ENCODE measurements at places on chromosomes 7 and 10.

- DNase-seq = no peak
Measured at GRCh38 chr7:139931190-139931934, 102.3 kb downstream of the TBXAS1 start.

DNA sequence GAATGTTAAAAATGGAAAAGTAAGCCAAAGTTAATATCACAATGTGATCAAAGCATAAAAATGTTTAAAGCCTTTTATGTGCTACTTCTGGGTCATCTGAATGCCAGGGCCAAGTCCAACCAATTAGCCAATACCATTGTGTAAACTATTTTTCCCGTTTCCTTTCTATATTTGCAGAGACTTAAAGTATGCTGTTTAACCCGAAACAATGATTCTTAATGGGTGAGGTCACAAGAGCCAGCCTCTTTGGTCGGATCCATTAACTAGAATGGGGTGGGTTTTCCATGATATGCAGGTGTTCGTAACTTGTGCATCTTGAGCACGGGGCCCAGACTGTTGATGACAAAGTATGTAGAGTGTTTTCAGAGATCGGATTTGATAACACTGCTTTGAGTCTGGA, 111.3 kb upstream of the IGFBP3 start:
- DNase-seq = no peak

DNA sequence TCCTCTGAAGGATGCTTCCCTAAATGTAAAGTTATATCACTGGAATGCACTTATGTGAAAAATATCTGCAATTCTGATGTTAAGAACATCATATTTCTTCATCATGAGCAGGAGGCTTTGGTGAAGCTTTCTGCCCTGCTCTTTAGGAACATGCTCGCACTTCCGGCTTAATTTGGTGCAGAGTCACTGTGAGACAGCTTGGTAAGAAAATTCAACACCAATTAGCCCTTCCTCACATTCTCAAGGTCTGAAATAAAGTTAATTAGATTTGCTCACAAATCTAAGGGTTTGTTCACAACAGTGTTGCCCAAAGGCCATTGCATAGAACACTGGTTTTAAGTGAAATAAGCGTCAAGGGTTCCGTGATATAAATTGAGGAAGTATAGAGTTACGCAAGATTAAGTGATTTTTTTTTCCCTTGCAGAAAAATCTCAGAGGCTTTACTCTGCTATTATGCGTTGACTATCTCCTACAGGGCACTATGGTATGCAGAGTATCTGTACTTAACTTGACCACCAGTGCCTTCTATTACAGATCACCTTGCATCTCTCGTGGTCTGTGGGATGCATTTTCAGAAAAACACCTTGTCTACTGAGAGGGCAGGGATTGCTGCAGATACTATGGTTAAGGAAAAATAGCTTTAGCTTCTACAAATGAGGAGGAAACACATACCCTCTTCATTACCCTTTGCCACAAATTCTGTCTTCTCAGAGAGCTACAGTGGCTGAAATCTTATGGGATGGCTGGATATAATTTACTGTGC, 953.9 kb downstream of the TYW1 start:
- DNase-seq = no peak

- DNase-seq = no peak
Measured at GRCh38 chr10:123841560-123841959, 50.0 kb downstream of the CPXM2 start.

DNA sequence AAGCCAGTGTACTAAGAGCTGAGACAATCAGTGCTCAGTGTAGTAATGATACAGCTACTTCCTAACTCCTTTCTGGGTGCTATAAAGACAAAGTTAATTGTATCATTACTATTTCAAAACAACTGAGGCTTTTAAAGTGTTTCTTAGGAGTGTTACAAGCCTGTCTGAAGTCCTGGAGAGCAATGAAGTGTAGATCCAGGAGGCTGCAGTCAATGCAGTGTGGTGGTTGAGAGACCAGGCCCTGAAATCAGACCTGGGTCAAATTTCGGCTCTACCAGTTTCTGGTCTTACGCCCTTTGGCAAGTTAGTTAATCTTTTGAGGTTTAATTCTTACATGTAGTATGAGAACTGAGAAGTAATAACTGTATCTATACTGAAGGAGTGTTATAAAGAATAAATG, 387.0 kb downstream of the SDK1 start:
- DNase-seq = no peak

Measured in AG09309 (cell line).